ENCODE measurements at places on chromosomes 3 and 15. TPM values are rescaled to one million over a fixed set of nuclear protein-coding genes. Genes with fewer than 3 reads are reported as not detected.
A peak's percentile ranks its signal among the peaks of the same experiment; 100 is the strongest.

DNA sequence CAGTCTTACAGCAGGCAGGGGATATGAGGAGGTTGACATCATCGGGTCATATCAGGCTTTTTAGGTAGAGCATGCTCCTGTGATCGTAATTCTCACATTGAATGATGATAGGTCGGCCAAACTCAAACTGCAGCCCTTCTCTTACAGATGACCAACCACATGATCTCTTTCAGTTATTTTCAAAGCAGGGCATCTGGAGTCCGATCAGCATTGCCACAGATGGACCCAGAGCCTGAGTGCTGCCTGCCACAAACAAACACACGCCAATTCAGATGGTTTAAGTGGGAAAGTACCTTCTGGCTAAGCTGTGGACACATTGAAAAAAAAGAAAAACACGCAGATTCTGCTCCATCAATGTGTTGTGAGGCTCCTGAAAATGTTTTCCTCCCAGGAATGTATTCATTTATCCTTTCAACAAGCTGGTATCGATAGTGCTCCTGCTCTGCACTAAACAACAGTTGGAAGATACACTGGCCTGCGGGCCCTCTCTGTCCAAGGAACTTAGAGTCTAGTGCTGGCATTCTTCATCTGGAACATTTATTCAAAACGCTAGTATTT lies 31.2 kb downstream of the ARPP21 start:
- DNase-seq, result no peak
- H3K36me3 ChIP-seq, result no peaks in the 10 kb centered on the region
- no peaks in the 10 kb centered on the region for H3K27me3 ChIP-seq
- H3K4me3 ChIP-seq, result no peak overlapping the region

GALNT15 gene
- total RNA-seq, result 19.8 TPM

- no peak for DNase-seq
- peak overlapping the region; percentile 96 for H3K27ac ChIP-seq
- peaks cover 100% of the 10 kb centered on the region for H3K4me1 ChIP-seq
- H3K4me3 ChIP-seq, result no peak overlapping the region
Measured at GRCh38 chr15:84832448-84833040, 15.4 kb downstream of the ALPK3 start.

- DNase-seq, result no peak
- H3K4me1 ChIP-seq, result no peaks in the 10 kb centered on the region
- H3K36me3 ChIP-seq, result no peaks in the 10 kb centered on the region
- no peak overlapping the region for H3K27ac ChIP-seq
- H3K27me3 ChIP-seq, result no peaks in the 10 kb centered on the region
Measured at GRCh38 chr3:171057072-171057471, 30.6 kb upstream of the SLC2A2 start.

CTXND1 gene
- total RNA-seq, result 1.1 TPM

DNA sequence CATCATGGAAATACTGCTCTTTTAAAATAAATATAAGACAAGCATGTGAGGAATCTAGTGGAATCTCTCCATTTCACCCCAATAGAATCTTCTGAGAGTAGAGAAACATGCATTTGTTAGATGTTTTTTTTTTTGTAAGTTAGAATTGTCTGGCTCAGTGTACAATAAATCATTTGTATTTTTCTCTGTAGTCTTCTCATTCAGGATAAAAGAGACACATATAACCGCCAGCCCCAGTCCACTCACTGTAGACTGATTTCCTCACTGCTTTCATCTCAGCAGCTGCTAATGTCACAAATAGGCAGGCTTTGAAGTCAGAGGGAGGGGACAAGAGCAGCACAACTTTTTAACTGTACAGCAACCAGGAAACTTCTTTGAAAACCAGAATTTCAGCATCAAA lies 140.2 kb upstream of the RBMS3 start:
- no peaks in the 10 kb centered on the region for H3K4me1 ChIP-seq
- H3K27me3 ChIP-seq, result no peaks in the 10 kb centered on the region
- H3K36me3 ChIP-seq, result no peaks in the 10 kb centered on the region
- no peak overlapping the region for H3K4me3 ChIP-seq
- no peak for DNase-seq
- no peak overlapping the region for H3K27ac ChIP-seq

MCTP2 gene
- total RNA-seq, result 0.97 TPM

DNA sequence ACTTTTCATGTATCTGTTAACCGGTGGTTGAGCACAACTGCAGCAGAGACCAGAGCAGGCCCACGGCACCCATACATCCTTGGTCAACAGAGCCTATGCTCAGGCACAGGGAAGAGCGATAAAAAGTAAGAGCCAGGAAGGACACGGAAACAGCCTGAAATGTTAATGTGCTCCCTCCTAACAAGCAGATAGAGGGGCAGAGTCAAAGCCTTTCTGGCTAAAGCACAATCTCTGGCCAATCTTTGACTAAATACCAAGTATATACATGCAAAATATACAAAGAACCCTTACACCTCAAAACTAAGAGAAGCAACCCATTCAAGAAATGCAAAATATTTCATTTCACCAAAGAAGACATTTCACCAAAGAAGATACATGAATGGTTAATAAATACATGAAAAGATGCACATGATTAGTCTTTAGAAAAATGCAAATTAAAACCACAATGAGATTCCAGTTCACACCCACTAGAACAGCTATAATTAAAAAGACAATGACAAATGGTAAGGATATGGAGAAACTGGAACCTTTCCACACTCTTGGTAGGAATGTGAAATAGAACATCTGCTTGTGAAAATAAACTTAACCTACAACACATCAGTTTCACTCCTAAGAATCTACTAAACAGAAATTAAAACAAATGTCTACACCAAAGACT lies 88.0 kb downstream of the OSBPL10 start:
- no peak overlapping the region for H3K4me3 ChIP-seq
- no peak overlapping the region for H3K27ac ChIP-seq
- H3K27me3 ChIP-seq, result no peaks in the 10 kb centered on the region
- no peaks in the 10 kb centered on the region for H3K4me1 ChIP-seq
- DNase-seq, result no peak

DNA sequence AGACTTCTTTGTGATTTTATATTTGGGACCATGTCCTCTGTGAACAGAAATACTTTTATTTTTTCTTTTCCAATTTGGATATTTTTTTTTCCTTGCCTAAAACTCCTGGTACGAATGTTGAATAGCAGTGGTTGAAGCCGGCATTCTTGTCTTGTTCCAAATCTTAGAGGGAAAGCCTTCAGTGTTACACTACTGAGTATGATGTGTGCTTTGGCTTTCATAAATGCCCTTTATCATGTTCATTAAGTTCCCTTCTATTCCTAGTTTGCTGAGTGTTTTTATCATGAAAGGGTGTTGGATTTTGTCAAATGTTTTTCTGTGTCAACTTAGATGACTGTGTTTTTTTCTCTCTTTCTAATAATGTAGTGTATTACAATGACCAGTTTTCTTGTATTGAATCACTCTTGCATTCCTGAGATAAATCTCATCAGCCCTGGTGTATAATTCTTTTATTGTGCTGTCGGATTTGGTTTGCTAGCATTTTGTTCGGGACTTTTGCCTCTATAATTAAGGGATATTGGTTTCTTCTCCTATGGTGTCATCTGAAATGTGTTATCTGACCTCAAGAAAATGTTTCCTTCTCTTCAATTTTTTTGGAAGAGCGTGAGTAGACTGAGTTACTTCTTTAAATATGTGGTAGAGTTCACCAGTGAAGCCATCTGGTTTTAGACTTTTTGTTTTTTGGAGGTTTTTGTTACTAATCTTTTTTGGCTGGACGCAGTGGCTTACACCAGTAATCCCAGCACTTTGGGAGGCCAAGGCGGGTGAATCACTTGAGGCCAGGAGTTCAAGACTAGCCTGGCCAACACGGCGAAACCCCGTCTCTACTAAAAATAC lies 33.3 kb downstream of the MAP1A start:
- H3K27ac ChIP-seq, result no peak overlapping the region
- H3K36me3 ChIP-seq, result peaks cover 40% of the 10 kb centered on the region
- no peaks in the 10 kb centered on the region for H3K27me3 ChIP-seq
- no peak overlapping the region for H3K4me3 ChIP-seq
- no peaks in the 10 kb centered on the region for H3K4me1 ChIP-seq

- H3K27ac ChIP-seq, result no peak overlapping the region
- H3K27me3 ChIP-seq, result no peaks in the 10 kb centered on the region
- DNase-seq, result no peak
- no peaks in the 10 kb centered on the region for H3K4me1 ChIP-seq
- H3K36me3 ChIP-seq, result no peaks in the 10 kb centered on the region
- H3K4me3 ChIP-seq, result no peak overlapping the region
Measured at GRCh38 chr3:79097964-79098660, 669.7 kb downstream of the ROBO1 start.

ATG3 gene
- 44.3 TPM for total RNA-seq

FOXL2NB gene
- not detected for total RNA-seq

DNA sequence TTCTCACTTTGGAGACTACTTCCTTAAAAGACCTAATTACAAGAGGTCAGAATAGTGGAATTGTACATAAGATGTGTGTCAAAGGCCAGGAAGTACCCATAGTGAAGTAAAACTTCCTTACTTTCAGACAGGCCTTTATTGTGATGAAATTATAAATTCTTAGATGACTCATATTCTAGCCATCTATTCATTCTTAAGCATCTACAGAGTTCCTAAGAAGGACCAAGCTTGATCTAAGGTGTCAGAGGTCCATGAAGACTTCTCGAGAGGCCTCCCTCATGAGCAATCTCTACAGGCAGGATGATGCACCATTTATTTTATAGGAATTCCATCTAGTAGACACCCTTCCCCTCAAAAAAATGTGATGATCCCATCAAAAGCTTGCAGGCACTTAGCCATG lies 493.3 kb downstream of the MAGI1 start:
- no peaks in the 10 kb centered on the region for H3K27me3 ChIP-seq
- H3K4me3 ChIP-seq, result no peak overlapping the region
- no peak overlapping the region for H3K27ac ChIP-seq
- H3K4me1 ChIP-seq, result peaks cover 48% of the 10 kb centered on the region
- DNase-seq, result no peak
- H3K36me3 ChIP-seq, result no peaks in the 10 kb centered on the region
